ENCODE measurements at places on chromosomes 12 and 14. TPM values are rescaled to one million over a fixed set of nuclear protein-coding genes. Genes with fewer than 3 reads are reported as not detected.

The BCL11B gene
- 0.92 TPM for total RNA-seq

The KCNMB4 gene
- total RNA-seq = 1.9 TPM

- no peak for DNase-seq
These were observed 9.8 kb upstream of the DYRK4 start for GRCh38 chr12:4552191-4552590.

GRCh38 chr14:102046337-102047278, 40.2 kb downstream of the HSP90AA1 start:
- peak; percentile 65 for DNase-seq

- DNase-seq = no peak
These were observed 10.5 kb downstream of the ARHGEF25 start for GRCh38 chr12:57621497-57622292.

The KTN1 gene
- total RNA-seq = 122 TPM

DNA sequence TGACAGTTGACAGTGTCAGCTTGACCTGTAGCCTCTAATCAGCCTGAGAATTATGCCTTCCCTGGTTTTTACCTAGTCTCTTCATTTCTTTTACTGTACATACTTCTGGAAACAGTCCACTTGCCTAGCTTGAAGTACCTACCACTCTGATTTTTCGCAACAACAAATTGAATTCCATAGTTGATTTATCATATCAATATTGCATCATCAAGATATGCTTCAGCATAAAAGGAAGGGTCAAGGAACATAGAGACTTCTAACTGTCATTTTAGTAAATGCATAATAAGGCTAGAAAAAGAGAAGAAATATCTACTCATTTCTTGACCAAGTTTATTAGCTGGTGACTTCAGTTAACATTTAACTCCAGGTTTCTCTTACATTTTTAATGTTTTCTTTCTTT, 174.2 kb upstream of the FAR2 start:
- DNase-seq = no peak

GRCh38 chr14:22769369-22769768, 2.9 kb downstream of the OXA1L start:
- no peak for DNase-seq

DNA sequence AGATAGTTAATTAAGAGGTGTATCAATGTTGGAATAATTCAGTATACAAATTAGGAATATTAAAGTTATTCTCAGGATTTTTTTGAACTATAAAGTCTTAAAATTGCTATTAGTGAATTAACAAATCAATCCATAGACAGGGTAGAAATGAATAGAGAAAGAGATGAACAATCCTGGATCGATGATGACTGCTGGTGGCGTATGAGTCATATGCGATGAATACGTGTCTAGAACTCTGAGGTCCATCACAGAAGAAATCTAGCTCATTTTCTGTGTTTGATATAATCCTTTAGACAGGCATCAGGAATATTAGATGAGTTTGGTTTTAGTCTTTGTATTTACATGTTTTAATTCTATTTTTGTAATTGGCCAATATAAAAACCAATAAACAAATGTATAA, 85.4 kb upstream of the RTL1 start:
- DNase-seq = no peak

- no peak for DNase-seq
These were observed 183.6 kb upstream of the SLC38A2 start for GRCh38 chr12:46556105-46556559.

- DNase-seq = no peak
These were observed 37.5 kb downstream of the GPR68 start for GRCh38 chr14:91207008-91207407.

The PLEKHD1 gene
- 0.14 TPM for total RNA-seq

DNA sequence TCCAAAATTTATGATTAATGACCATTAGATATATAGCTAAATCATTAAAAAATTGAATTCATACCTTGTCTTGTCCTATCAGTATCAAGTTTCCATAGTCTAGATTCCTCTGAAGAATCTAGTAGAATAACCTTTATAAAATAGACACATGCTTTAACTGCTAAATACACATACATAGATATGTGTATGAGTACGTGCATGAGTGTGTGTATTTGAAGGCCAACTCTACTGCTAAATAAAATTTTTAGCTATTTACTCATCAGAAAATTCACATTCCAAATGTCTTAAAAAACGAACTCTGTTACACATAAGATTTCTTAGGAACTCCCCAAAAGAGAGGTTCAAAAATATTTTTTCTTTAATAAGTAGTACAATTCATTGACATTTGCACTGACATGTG, 233.0 kb downstream of the SSPN start:
- no peak for DNase-seq

GRCh38 chr12:2613326-2614073, 181.3 kb upstream of the FKBP4 start:
- DNase-seq = peak; percentile 35

DNA sequence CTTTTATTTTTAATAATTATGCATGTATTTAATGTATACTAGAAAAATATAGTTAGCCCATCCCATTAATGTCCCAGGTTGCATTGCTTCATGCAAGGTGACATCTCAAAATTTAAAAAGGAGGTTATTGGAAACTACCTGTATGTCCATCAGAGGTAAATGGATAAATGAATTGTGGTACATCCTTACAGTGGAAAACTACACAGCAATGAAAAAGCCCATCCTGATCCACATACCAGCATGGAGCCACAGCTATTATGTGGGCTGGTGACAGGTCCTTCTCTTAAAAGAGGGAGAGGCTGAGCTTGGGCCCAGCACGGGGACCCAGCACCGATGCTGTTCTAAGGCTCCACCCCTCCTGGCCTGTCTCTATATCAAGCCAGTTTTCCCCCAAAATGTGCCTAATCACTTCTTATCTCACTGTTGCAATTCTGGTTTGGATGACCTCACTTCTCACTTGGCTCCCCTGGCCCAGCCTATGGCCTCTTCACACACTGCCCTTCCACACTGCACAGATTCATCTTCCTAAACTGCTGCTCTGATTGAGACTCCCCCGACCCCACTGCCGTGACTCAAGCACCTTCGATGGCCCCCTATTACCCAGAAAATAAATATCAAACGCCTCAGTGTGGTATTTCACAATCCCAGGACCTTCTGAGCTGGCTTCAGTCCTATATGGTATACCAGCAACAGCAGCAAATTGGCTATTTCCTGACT, 97.1 kb upstream of the NCOR2 start:
- no peak for DNase-seq

The PHETA1 gene
- total RNA-seq = 12.6 TPM

GRCh38 chr14:23306412-23307145, at the start of gene BCL2L2:
Gene BCL2L2 (plus strand): TSS chr14:23306833. CDS start chr14:23307768, 935 bp downstream.
- DNase-seq = peak; percentile 77

DNA sequence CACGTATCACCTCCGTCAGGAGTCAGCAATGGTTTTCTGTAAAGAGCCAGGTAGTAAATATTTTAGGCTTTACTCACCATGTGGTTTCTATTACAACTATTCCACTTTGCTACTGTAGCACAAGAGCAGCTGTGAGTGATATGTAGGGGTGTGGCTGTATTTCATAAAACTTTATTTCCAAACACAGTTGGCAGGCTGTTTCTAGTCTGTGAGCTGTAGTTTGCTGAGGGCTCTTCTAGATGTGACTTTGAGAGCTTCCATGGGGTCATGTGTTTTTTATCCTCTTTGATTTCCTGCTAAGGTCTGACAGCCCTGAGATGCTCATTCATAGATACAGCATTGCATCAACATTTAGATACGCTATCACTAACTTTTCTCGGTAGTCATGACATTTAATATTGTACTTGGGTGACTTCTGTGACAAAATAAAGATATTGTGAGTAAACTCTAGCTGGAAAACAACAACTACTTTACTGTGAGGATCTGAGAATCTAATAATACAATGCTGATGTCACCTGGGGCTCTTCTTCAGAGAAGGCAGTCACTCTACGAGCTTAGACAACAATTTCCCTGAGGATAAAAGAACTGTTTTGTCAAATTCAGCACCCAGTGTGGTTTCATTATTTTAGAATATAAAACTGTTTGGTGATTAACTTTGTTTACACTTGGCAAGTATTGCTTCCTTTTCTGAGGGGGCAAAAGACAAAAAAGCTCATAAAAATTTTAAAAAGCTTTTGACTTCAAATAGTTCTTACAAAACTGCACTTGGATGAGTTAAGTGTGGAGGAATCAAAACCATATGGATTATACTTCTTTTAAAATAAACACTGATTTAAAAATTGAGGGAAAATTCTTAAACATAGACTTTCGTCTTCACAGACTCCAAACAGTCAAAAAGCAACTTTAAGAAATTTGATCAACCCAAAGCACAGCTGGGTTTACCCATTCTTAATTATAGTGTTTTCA, 231.2 kb upstream of the DCN start:
- no peak for DNase-seq

The CLEC4D gene
- not detected for total RNA-seq

GRCh38 chr12:108930155-108930554, 50.3 kb downstream of the DAO start:
- no peak for DNase-seq

DNA sequence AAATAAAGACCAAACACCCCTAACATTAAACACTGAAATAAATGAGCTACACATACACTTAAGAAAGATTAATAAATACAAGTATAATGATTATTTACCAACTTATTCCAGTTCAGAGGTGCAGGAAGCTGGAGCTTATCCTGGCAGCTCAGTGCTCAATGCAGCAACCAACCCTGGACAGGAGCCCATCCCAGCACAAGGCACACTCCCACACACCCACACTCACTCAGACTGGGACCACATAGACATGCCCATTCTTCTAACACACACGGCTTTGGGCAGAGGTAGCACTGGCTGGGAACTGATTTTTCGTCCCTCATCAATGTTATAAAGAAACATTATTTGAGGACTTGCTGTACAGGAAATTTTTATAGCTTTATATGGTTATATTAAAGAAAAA, 797.4 kb downstream of the RPS29 start:
- no peak for DNase-seq

- DNase-seq = no peak
These were observed 7.3 kb downstream of the STAC3 start for GRCh38 chr12:57243521-57244311.

- DNase-seq = no peak
These were observed 150.9 kb upstream of the PLEKHG7 start for GRCh38 chr12:92551853-92552397.

DNA sequence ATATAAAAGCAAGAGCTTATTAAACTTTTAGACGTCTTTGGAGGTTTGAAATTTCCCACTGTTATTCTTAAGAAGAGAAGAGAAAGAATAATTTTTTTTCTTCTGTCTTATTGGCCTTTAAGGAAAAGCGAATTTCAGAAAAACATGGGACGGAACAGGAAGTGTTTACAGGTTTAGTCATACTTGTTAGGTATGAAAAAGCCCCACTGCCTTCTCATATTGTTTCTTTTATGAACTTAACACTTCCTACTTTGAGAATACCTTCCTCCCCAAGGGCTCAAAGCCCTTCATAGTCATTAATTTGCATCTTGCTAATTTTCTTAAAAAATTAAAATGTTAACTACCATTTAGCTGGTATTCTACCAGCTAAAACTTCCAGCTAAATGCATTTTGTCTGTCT, 82.0 kb downstream of the ETV6 start:
- DNase-seq = no peak

The GALNT8 gene
- total RNA-seq = 1.9 TPM

- no peak for DNase-seq
These were observed 667.2 kb downstream of the DIO2 start for GRCh38 chr14:79543967-79544697.

The CSRP2 gene
- 75.0 TPM for total RNA-seq

DNA sequence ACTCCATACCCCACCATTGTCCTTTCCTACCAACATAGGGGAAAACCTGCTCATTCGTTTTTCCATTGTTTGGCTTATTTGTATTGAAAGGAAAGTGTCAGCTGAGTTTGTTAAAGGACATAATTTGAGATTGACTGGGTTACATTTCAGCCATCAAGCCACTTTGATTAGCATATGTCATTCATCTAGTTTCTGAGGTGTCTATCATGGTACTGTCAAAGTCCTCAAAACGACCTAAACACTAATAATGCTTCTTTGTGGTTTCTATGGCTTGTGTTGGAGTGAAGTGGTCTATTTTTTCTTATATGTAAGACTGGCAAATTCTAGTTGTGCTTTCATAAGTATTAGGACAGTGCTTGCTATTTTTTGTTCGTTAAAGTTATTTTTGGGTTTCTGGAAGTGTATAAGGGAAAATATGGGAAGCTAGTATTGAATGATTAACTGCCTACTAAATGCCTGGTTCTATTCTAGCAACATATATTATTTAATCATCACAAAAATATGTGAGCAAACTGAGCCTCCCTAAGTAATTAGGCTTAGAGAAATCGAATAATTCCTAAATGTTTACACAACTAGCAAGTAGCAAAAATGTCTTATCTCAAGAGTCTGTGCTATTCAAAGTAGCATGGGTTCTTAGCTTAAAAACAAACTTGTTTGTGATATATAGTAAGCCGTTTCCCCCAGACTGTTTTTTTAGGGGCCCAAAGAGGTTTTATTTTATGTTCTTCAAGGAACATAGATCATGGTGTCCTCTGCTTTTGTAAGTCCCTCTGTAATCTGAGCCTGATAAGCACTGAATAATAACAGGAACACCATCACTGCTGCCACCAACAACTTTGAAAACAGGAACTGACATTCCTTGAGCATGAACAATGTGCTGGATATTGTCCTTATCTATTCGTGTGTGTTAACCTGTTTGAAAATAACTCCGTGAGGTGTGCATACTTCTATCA, 67.1 kb downstream of the DERA start:
- no peak for DNase-seq

Data from thoracic aorta (tissue), 2 donors.